RPMI7951 (cell line): ENCODE measurements at places on chromosomes 7 and 10. TPM values are rescaled to one million over a fixed set of nuclear protein-coding genes. Genes with fewer than 3 reads are reported as not detected.

OGDHL gene
- not detected in 2 replicates for total RNA-seq

INA gene
- 7.9 and 10.3 TPM in 2 replicates for total RNA-seq

AKR1C8 gene
- not detected in 2 replicates for total RNA-seq

GPR26 gene
- under 0.01 TPM in 2 replicates for total RNA-seq

ANKRD30A gene
- not detected in 2 replicates for total RNA-seq

ZNF282 gene
- total RNA-seq = 8.3 and 12.1 TPM in 2 replicates

SPDYE8 gene
- total RNA-seq = not detected in 2 replicates

COL17A1 gene
- 2.0 and 2.6 TPM in 2 replicates for total RNA-seq

PHKG1 gene
- total RNA-seq = 0.39 and 0.96 TPM in 2 replicates

NRAP gene
- not detected in 2 replicates for total RNA-seq

GJD4 gene
- total RNA-seq = not detected in 2 replicates

DLX5 gene
- 0.48 and 0.59 TPM in 2 replicates for total RNA-seq

VCL gene
- 62.7 and 66.2 TPM in 2 replicates for total RNA-seq

CPEB3 gene
- 0.49 and 0.72 TPM in 2 replicates for total RNA-seq

MACROH2A2 gene
- total RNA-seq = 1.5 and 1.8 TPM in 2 replicates

PLXDC2 gene
- 0.10 and 0.24 TPM in 2 replicates for total RNA-seq
